ENCODE measurements at places on chromosomes 5 and 9.

DNA sequence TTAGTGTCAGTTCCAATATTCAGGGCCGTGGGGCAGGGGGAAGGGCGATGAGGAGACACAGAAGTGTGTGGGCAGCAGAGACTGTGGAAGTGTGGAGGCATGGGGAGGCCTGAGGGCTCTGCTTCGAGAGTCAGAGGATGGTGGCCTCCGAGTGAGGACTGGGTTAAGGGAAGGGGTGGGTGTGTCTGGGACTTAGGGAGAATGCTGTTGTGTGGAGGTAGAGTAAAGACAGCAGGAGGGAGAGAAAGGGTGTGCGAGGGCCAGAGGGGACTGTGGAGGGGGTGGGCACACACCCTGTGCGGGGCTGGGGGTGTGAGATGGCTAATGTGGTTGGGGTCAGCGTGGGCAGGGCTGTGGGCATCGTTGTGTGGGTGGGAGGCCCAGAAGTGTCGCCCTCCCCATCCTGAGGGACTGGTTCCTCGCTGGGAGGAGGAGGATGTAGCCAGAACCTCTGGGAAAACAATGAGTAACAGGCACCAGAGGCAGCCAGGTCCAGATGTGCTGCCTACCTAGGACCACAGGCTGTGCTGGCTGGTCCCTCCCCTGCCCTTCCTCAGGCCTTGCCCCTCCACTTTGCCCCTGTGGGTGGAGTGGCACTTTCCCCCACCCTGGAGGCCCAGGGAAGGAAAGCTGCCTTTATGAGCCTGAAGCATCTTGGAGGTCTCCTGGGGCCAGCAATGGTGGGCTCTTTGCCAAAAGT is 4.2 kb downstream of the USP20 start:
- no peak for DNase-seq

DNA sequence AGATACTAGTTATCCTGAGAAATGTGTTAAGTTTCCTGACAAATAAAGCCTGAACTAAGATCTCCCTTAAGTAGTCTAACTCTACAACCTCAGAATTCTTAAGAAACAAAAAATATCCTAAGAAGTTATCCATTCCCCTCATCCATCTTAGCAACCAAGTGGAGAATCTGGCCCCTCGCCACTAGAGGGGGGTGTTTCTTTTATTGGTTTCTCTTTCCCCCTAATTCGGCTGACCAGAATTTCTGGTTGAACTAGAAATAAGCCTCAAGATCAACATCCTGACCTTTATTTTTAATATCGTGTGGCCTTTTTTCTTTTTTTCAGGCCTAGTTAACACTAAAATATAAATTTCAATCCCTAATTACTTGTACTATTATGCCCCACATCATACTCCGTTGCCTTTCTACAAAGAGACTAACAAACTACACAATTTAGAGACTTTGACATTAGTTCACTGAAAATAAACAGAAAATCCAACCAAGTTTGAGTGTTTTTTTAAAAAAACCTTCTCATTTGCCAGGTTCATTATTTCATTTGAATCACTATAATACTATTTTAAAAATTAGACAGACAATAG is 14.3 kb upstream of the NR4A3 start:
- DNase-seq = peak; percentile 50

DNA sequence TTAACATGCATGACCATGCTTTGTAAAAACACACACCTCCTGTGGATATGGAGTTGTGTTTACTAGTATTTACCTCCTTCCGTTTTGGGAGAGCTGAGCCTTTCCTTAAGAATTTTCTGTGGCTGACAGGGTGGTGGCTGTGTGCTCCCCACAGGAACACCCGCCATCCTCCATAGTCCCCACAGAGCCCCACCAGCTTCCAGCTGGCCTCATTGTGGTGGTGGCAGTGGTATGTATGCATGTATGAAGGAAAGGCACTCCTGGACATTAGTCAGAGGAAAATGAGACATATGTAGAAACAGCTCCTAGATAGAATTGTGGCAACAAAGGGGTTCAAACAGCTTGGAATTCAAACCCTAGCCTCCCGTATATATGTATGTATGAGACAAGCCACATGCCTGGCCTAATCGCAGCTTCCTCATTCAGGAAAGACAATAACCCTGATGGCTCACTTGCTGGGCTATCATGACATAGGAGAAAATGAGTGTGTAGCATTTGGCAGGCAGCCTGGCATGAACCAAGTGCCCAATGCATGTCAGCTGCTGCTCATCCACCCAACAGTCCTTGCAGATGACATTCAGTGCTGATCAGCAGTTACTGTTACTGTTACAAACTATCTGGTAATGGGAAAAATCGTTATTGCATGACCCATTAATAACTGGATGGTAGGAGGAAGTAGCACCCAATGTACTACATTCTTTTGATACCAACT is 459.7 kb downstream of the EBF1 start:
- DNase-seq = no peak

- DNase-seq = no peak
These were observed 9.5 kb downstream of the SPACA9 start for GRCh38 chr9:132888151-132888550.

DNA sequence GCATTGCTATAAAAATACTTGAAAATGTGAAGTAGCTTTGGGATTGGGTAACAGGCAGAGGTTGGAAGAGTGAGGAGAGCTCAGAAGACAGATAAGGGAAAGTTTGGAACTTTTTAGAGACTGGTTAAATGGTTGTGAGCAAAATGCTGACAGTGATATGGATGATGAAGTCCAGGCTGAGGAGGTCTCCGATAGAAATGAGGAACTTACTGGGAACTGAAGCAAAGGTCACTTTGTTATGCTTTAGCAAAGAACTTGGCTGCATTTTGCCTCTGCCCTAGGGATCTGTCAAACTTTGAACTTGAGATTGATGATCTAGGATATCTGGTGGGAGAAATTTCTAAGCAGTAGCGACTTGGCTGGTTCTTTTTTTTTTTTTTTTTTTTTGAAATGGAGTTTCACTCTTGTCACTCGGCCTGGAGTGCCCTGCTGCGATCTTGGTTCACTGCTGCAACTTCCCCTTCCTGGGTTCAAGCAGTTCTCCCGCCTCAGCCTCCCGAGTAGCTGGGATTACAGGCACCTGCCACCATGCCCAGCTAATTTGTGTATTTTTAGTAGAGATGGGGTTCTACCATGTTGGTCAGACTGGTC is 998.9 kb downstream of the TLE1 start:
- DNase-seq = no peak

GRCh38 chr9:20028849-20029231 is 240.0 kb upstream of the SLC24A2 start:
- DNase-seq = no peak

DNA sequence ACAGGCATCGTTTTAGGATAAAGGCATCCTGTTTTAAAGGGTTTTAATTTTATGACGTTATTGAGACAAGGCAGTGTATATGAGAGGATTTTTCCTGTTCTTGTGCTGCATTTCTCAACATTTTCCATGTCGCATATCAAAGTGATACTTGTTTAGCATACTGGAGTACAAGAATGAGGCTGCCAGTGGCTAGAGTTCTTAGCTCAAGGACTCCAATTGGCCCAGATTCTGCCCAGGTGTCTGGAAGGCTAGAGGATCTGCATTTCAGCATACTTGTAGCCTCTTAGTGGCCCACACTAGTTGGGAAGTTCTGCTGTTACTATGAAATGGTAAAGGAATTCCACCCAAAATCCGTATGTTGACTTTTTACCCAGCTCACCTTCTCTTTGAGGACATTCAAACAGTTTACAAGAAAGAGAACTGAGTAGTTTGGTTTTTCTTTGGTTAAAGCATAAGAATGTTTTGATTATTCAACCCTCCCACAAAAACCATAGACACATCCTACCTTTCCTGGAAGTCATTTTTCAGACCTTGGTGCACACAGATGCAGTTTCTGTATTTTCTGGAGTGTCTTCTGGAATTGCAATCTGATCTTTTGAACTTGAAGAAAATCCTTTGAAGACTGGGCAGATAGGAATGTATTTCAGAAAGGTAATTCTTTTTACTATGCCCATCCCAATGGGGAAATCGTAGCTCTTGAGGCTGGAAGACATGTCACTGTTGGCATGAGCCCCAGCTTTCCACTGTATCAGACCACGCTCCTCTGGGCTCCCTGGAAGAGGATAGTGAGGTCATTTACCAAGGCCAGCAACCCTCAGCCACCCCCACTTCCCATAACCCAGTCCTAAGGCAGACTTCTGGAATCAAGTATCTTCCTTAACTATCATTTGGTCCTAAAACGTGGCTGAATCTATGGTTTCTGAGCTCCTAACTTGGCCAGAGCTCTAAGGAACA is 11.3 kb downstream of the SLC23A1 start:
- no peak for DNase-seq

DNA sequence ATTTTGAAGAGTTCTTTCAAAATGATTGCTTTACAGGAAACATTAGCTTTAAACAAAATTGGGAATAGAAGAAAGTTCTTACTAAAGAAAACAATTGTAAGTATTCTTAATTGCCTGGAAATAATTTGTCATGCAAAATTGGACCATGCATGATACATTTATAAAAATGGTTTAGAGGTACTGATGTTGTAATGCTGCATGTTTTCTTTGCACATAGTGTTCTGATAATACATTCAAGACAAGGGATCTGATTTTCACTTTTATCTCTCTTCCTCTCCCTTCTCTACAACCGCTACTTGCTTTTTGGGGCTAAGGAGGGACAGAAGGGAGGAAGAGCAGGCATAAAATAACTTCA is 211.6 kb upstream of the MPDZ start:
- DNase-seq = no peak

DNA sequence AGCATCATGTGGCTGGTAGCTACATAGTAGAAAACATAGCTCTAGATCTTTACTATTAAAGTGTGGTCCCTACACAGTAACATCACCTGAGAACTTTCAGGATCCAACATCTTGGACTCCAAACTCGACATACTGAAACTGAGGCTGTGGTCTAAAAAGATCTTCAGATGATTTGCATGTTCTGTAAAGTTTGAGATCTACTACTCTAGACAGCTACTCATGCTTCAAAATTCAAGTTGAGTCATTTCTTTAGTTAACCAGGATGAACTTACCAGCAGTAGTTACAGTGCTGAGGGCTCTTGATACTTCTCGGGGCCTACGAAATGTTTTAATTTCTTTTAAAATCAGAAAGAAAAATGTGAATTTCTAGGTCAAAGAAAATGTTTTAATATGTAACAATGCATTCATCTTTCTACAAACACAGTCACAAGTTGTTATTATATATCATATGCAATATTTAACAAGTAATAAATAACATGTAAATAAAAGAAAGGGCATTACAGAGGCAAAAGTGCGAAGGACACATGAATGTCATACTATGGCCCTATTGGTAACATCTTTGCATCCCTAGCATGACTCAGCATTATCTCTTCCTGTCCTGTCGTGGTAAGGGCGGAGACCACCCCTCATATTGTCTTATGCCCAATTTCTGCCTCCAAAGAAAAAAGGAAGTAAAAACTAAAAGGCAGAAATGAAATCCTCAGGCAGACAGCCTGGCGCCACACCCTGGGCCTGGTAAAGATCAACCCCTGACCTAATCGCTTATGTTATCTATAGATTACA is 563.9 kb upstream of the TLE4 start:
- no peak for DNase-seq

- DNase-seq = no peak
These were observed 42.0 kb downstream of the SLC1A3 start for GRCh38 chr5:36648426-36648825.

DNA sequence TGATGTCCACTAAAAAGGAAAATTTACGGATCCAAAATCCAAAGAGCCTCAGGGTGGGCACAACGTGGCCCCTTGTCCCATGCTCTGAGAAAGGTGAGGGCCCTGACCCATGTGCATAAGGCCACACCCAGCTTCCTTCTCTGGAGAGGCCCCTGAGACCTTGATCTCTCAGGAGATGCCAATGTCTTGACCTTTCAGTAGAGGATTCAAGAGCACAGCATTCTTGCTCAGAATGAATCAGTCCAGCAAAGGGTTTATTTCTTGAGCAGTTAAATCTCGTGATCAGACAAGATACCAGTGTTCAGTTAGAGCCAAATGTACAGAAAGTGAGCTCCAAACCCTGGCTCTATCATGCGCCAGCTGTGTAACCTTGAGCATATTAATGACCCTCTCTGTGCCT is 115.9 kb upstream of the DAPK1 start:
- DNase-seq = no peak

GRCh38 chr9:7376833-7377232 is 422.7 kb downstream of the DMAC1 start:
- no peak for DNase-seq

- no peak for DNase-seq
These were observed 26.2 kb upstream of the CTNNAL1 start for GRCh38 chr9:109039539-109039938.

DNA sequence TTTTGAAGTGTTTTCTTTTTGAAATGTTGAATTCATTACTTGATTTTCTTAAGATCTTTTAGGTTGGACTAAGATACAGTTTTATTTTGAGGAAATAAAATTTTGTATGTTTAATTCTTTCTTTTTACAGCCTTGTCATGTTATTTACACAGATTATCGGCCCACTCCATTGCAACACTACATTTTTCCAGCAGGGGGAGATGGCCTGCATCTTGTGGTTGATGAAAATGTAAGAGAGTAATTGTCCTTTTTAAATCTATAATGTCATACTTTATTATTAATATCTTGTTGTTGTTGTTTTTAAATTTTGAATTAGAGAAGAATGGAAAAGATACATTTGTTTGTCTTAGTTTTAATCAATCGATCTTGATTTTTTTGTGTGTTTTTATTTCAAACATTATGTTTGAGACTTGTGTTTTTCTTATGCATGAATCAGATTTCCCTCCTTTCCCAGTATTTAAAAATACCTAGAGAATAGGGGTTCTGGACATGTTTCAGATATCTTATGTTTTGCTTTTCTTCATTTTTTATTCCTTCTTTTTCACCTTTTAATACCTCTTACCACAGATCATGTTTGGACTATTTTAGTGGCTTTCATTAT is 36.7 kb downstream of the MTREX start:
- peak; percentile 52 for DNase-seq

GRCh38 chr5:148632255-148633066 is 21.9 kb downstream of the HTR4 start:
- DNase-seq = no peak

- DNase-seq = peak; percentile 21
These were observed 876 bp upstream of the JAK2 start for GRCh38 chr9:4984171-4984620.

- DNase-seq = no peak
These were observed 10.1 kb upstream of the MARVELD2 start for GRCh38 chr5:69404659-69405330.

DNA sequence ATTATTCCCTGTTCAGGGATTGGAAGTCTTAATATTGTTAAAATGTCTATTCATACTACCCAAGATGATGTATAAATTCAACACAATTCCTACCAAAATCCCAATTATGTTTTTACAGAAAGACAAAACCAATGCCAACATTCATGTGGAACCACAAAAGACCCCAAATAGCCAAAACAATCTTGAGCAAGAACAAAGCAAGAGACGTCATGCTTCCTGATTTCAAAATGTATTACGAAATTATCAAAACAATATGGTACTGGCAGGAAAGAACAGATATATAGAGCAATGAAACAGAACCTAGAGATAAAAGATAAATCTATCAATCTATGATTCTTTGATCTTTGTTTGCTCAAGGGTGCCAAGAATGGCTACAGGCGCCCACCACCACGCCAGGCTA is 237.9 kb downstream of the TAF11L14 start:
- no peak for DNase-seq

DNA sequence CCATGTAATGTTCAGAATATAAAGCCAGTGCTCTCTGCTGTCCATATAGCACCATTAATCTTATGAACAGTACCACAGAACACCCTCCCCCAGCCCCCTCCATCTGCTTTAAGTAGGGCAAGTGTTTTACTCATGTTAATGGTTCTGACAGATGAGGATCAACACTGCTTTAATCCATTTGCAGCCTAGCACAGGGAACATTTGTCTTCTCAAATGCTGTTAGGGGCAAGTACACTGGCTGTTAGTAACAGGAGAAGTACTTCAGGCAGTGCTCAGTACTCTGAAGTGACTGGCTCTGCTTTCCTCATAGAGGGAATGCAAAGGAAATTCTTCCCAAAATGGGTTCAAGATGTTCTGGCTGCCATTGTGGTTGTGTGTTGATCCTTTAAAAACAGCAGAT is 202.6 kb downstream of the DCP2 start:
- DNase-seq = no peak
